Liver (tissue), 10 donors: ENCODE measurements at places on chromosomes 3 and 15.

GRCh38 chr3:12959838-12960378 is 113.3 kb downstream of the IQSEC1 start:
- peak overlapping the region; percentile 36 for H3K27ac ChIP-seq
- DNase-seq: no peak
- H3K27me3 ChIP-seq: no peaks in the 10 kb centered on the region
- H3K36me3 ChIP-seq: no peaks in the 10 kb centered on the region
- no peak overlapping the region for H3K4me3 ChIP-seq
- peaks cover 94% of the 10 kb centered on the region for H3K4me1 ChIP-seq

DNA sequence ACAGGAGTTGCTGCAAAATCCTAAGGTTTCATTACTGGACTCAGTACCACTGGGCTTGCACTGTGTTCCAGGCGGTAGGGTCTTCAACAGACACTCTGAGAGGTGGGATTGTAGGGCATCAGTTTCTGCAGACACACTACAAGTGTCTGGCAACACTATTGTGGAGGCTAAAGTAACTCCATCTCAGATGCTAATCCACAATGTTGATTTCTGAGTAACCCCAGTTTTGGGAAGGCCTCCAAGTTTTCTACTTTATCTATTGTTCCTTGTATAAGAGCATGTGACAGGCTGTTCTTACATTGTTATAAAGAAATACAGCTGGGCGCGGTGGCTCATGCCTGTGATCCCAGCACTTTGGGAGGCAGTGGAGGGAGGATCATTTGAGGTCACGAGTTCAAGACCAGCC is 2.5 kb upstream of the ABHD5 start:
- H3K27ac ChIP-seq: no peak overlapping the region
- no peaks in the 10 kb centered on the region for H3K27me3 ChIP-seq
- H3K4me3 ChIP-seq: no peak overlapping the region
- no peaks in the 10 kb centered on the region for H3K36me3 ChIP-seq

GRCh38 chr3:195268576-195269309 is 2.2 kb downstream of the XXYLT1 start:
- DNase-seq: no peak
- H3K4me3 ChIP-seq: no peak overlapping the region
- no peaks in the 10 kb centered on the region for H3K36me3 ChIP-seq
- peaks cover 19% of the 10 kb centered on the region for H3K4me1 ChIP-seq
- H3K27me3 ChIP-seq: no peaks in the 10 kb centered on the region
- H3K27ac ChIP-seq: no peak overlapping the region

- H3K4me3 ChIP-seq: no peak overlapping the region
- no peaks in the 10 kb centered on the region for H3K27me3 ChIP-seq
- H3K36me3 ChIP-seq: no peaks in the 10 kb centered on the region
- no peak overlapping the region for H3K27ac ChIP-seq
Measured at GRCh38 chr3:12252889-12253288, 36.0 kb upstream of the PPARG start.

- no peak overlapping the region for H3K27ac ChIP-seq
- DNase-seq: no peak
- no peaks in the 10 kb centered on the region for H3K4me1 ChIP-seq
- H3K4me3 ChIP-seq: no peak overlapping the region
- H3K27me3 ChIP-seq: no peaks in the 10 kb centered on the region
- H3K36me3 ChIP-seq: no peaks in the 10 kb centered on the region
Measured at GRCh38 chr3:134134240-134134639, 104.5 kb upstream of the SLCO2A1 start.

DNA sequence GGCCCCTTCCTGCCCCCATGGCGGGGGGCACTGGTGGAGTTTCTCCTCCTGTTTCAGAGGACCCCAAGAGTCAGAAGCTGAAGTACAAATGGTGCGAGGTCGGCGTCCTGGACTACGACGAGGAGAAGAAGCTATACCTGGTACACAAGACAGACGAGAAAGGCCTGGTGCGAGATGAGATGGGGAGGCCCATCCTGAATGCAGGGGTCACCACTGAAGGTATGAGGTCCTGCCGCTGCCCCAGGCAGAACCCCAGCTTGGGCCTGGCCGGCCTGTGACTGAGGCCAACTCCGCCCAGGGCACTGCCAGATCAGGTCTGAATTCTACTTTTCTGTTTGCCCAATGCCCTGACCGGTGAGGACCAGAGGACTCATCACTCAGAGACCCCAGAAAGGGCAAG is 15.0 kb downstream of the DNAH1 start:
- no peak overlapping the region for H3K27ac ChIP-seq
- no peak for DNase-seq
- no peaks in the 10 kb centered on the region for H3K27me3 ChIP-seq
- peaks cover 14% of the 10 kb centered on the region for H3K36me3 ChIP-seq

GRCh38 chr15:59896663-59897074 is 107.4 kb upstream of the FOXB1 start:
- H3K27ac ChIP-seq: no peak overlapping the region
- DNase-seq: no peak
- H3K4me1 ChIP-seq: no peaks in the 10 kb centered on the region
- no peak overlapping the region for H3K4me3 ChIP-seq

DNA sequence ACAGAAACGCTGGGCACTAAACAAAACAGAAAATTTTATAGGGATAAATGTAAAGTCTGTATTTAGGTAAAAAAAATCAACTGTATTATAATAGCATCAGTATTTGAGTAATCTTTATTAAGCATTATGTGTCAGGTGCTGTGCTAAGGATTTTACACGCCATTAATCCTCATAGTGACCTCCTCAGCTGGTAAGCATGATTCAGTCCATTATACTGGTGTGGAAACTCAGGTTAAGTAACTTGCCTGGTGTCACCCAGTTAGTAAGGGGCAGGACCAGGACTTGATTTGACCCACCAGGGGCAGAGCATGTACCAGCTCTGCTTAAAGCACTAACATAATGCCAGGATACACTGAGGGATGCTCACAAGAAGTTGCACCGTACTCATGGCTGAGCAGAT is 4.8 kb downstream of the MYO5C start:
- H3K27me3 ChIP-seq: no peaks in the 10 kb centered on the region
- no peak overlapping the region for H3K27ac ChIP-seq
- no peaks in the 10 kb centered on the region for H3K36me3 ChIP-seq
- no peak overlapping the region for H3K4me3 ChIP-seq
- DNase-seq: no peak

DNA sequence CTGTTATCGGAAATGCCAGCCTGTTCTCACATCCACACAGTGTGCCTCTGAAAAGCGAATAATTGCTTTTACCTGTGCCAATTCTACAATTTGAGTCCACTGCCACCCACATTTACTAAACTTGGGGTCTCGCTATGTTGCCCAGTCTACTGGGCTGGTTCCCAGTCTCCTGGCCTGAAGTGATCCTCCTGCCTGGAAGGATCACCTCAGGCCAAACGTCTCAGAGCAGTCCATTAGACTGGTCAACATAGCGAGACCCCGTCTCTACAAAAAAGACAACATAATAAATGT is 827 bp upstream of the INO80 start:
- H3K27ac ChIP-seq: peak overlapping the region; percentile 100
- H3K4me1 ChIP-seq: peaks cover 1% of the 10 kb centered on the region
- H3K27me3 ChIP-seq: no peaks in the 10 kb centered on the region

GRCh38 chr3:189394599-189395121 is 222.9 kb downstream of the TPRG1 start:
- H3K4me1 ChIP-seq: no peaks in the 10 kb centered on the region
- H3K36me3 ChIP-seq: no peaks in the 10 kb centered on the region
- H3K27ac ChIP-seq: no peak overlapping the region
- H3K4me3 ChIP-seq: no peak overlapping the region
- no peaks in the 10 kb centered on the region for H3K27me3 ChIP-seq

- H3K27me3 ChIP-seq: no peaks in the 10 kb centered on the region
- H3K4me1 ChIP-seq: no peaks in the 10 kb centered on the region
- H3K4me3 ChIP-seq: no peak overlapping the region
Measured at GRCh38 chr15:50046867-50047266, 72.2 kb downstream of the ATP8B4 start.

GRCh38 chr15:51751697-51752683 is 593 bp downstream of the TMOD2 start:
- no peaks in the 10 kb centered on the region for H3K27me3 ChIP-seq
- H3K27ac ChIP-seq: no peak overlapping the region
- no peak for DNase-seq
- H3K36me3 ChIP-seq: no peaks in the 10 kb centered on the region
- peak overlapping the region; percentile 96 for H3K4me3 ChIP-seq

DNA sequence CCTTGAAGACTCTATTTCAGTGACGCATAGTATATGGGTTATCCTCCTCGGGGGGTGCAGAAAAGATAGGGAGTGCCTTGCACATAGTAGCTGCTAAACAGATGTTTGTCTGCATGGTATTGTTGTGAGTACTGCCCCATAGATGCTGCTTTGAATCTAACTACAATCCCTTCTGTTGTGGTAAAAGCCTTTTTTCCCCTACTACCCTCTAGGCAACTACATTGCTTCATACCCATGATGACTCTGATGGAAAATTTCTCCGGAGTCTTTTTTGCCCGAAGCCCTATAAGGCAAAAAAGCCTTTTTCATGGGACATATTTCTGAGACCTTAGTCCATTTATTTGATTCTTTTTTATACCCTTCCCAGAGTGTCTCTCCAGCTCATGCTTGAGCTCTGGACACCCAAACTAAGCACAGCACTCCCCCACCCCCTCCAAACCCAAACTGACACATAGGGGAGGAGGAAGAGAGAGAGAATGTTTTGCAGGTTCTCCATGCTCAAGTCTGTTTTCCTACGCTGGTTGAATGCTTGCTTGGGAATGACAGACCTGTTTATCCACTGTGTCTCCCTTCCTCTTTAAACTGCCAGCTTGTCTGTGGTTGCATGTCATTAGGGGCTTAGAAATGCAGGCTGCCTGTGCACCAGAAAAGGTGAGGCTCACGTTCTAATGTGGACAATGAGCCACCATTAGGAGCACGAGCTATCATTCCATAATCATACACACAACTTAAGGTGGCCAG is 52.9 kb downstream of the LRTM1 start:
- no peak for DNase-seq
- no peak overlapping the region for H3K4me3 ChIP-seq
- H3K4me1 ChIP-seq: no peaks in the 10 kb centered on the region
- no peak overlapping the region for H3K27ac ChIP-seq

- H3K36me3 ChIP-seq: no peaks in the 10 kb centered on the region
- H3K4me1 ChIP-seq: no peaks in the 10 kb centered on the region
- no peak overlapping the region for H3K27ac ChIP-seq
- no peaks in the 10 kb centered on the region for H3K27me3 ChIP-seq
Measured at GRCh38 chr3:23002836-23003732, 200.0 kb upstream of the UBE2E2 start.

DNA sequence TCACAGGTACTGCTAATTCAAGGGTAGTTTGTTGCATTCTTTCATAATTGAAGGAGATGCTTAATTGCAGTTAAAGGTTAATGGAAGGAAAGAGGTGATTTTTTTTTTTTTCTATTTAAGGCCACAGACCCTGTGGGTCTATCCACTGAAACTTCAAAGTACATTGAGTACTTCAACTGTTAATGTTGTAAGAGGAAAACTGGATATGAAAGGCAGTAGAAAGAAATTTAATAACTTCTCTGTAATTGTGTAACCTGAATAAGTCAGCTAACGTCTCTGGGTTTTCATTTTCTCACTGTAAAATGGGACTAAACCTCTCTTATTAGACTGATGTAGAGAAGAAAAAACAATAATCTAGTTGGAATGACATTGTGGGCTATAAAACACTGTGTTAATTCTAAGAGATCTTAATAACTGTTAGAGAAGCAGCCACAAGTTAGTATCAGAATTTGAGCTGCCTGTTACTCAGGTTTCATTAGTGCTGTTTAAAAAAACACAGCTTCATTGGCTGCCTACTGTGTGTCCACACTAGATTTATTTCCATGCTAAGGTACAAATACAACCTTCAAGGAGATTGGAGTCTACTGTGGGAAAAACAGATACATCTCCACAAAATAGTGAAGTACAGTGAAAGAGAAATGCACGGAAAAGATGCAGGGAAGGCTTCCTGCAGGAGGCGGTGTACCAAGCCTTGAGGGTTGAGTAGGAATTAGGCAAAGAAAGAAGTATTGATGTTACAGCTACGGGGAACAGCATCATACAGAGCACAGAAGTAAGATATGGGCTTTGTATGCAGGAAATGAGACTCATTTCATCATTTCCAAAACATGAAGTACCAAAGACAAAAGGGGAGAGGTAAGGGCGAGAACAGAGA is 483.6 kb downstream of the TAFA4 start:
- H3K4me1 ChIP-seq: no peaks in the 10 kb centered on the region
- H3K27me3 ChIP-seq: peaks cover 5% of the 10 kb centered on the region
- H3K27ac ChIP-seq: no peak overlapping the region
- no peak for DNase-seq
- H3K36me3 ChIP-seq: no peaks in the 10 kb centered on the region
- no peak overlapping the region for H3K4me3 ChIP-seq

DNA sequence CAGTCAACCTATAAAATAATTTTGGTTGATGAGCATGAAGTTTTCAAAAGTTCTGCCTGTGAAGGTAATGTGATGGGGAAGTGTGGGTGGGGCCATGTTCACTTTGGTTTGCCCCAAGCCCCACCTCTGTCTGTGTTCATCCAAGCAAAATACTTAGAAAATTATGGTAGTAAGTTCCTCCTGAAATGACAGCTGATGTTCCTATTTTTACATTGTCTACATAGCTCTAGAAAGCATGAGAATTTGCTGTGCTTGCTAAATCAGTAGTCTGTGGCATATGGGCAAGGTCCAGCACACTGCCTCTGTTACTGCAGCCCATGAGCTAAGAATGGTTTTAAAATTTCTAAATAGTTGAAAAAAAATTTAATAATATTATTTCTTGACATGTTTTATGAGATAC is 21.9 kb upstream of the CP start:
- peak overlapping the region; percentile 32 for H3K27ac ChIP-seq
- DNase-seq: no peak
- no peaks in the 10 kb centered on the region for H3K27me3 ChIP-seq
- H3K36me3 ChIP-seq: no peaks in the 10 kb centered on the region
- peaks cover 13% of the 10 kb centered on the region for H3K4me1 ChIP-seq

GRCh38 chr3:25592510-25592968 is 72.2 kb downstream of the TOP2B start:
- H3K27me3 ChIP-seq: no peaks in the 10 kb centered on the region
- no peak for DNase-seq
- no peak overlapping the region for H3K27ac ChIP-seq
- no peak overlapping the region for H3K4me3 ChIP-seq
- peaks cover 15% of the 10 kb centered on the region for H3K4me1 ChIP-seq

DNA sequence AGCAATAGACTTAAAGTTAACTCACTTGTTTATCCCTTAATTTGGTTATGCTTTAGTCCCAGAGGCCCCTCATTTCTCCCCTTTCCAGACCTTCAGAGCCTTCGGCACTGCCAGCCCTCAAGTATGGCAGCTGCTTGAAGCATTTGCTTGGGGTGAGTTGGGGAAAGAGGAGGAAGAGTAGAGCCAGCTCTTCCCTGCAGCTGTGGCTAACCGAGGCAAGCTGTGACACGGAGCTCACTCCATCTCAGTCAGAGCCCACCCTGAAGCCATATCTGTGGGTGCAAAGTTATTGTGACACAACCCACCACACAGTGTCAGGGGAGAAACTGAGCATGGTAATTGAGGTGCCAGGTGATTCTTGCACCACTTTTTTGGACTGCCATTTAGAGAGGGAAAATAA is 66.1 kb downstream of the FILIP1L start:
- H3K27ac ChIP-seq: no peak overlapping the region
- no peak for DNase-seq
- no peaks in the 10 kb centered on the region for H3K4me1 ChIP-seq
- no peak overlapping the region for H3K4me3 ChIP-seq
- H3K27me3 ChIP-seq: no peaks in the 10 kb centered on the region
